ENCODE measurements at places on chromosomes 1 and 21. TPM values are rescaled to one million over a fixed set of nuclear protein-coding genes. Genes with fewer than 3 reads are reported as not detected.

GRCh38 chr1:59333626-59334277, 36.9 kb downstream of the FGGY start:
- no peak for DNase-seq

GRCh38 chr1:78044796-78045562, 787 bp upstream of the GIPC2 start:
- no peak for DNase-seq

DNA sequence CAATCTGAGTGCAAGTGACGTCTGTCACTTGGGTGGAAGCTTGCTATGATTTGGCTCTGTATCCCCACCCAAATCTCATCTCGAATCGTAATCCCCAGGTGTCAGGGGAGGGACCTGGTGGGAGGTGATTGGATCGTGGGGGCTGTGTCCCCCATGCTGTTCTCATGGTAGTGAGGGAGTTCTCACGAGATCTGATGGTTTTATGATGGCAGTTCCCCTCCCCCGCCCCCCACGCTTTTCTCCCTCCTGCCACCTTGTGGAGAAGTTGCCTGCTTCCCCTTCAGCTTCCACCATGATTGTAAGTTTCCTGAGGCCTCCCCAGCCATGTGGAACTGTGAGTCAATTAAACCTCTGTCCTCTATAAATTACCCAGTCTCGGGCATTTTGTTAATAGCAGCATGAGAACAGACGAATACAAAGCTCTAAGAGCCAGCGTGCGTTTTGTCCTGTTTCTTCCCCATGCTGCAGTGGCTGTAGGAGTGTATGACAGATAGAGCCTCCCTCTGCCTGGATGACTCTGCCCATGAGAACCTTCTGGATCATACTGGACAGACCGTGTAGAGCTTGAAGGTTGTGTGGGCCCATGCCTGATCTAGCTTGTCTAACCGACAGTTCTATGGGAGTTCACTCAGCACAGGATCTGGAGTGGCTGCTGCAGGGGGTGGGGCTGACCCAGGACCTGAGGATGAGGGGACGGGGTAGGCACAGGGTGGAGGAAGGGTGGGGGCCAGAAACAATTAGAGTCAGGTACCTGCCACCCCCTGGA, 139.7 kb upstream of the ERRFI1 start:
- DNase-seq: no peak

The MAPKAPK2 gene
- 68.1 TPM for polyA plus RNA-seq

The KCND3 gene
- polyA plus RNA-seq: 0.91 TPM

DNA sequence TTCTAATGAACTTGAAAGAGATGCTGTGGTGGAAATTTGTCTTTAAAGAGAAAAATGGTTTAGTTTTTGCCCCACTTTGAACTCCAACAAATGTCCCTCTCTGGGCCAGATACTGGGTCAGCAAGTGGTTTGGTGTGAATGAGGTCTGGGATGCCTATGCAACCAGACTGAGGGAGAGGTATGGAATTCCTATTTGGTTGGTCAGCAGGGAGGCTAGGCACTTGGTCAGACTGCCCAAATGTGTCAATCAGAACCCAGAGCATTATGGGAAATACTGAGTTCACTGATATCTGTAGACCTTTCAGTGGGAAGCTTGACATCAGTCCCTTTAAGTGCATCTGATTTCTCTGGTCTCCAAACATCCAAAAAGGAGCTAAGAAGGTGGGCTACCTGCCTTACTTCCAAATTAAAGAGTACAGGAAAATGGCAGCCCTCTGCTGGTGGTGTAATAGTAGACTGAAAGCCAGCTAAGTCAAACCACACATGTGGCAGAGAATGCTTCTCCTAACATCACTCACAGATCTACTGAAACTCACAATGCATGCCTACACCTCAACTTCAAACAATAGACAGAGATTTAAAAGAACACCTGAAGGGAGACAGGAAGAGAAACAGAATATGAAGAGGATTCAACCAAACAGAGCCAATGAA, 510.1 kb downstream of the PLA2G4A start:
- DNase-seq: no peak

GRCh38 chr1:227390525-227390924, 72.2 kb upstream of the CDC42BPA start:
- no peak for DNase-seq

The CDK11B gene
- polyA plus RNA-seq: 20.0 TPM

GRCh38 chr1:19006837-19007271, 50.4 kb upstream of the IFFO2 start:
- DNase-seq: no peak

The URB2 gene
- 2.4 TPM for polyA plus RNA-seq

DNA sequence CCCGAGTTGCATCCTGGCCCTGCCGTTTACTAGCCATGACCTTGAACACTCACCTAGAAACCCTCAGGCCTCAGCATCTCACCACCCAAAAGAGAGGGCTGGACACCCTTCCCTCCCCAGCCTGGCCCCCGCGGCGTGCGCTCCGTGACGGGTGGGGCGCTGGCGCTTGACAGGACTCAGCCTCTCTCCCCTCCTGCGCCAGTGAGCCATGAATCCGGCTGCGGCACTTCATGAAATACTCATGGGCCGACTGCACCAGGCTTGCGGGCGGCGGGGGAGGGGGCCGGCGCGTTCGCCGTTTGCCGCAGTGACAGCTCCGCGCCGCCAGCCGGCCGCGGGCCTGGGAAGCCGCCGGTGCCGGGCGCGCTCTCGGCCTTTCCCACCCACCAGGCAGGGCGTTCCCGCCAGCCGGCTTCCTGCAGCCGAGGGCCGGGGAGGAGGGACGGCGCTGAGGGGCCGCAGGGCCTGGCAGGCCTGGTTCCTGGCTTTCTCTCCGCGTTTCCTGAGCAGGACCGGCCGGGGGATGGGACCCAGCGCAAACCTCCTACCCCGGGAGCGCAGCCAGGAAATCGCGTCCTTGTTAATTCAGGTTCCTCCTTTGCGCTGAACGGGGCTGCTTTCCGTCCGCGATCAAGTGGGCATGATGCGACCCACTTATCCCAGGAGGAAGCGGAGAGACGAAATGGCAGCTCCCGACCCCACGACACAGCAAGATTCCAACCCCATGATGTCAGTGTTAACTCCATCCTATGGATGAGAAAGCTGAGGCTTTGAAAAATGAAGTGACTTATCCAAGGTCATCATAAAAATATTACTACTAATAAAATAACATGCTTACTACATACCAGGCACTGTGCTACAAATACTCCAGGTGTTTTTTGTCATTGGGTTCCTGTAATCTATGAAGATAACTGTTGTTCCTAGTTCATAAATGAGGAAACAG, 9.1 kb upstream of the LUZP1 start:
- peak; percentile 94 for DNase-seq

The AZIN2 gene
- polyA plus RNA-seq: 1.5 TPM
